ENCODE measurements at places on chromosomes 4 and X. TPM values are rescaled to one million over a fixed set of nuclear protein-coding genes. Genes with fewer than 3 reads are reported as not detected.

Gene ASB12
- not detected for total RNA-seq

Gene DCAF12L1
- total RNA-seq: not detected

Gene LEF1
- not detected for total RNA-seq

Gene MMRN1
- 1,427 TPM for total RNA-seq

Gene SH3D19
- 36.3 TPM for total RNA-seq

Gene RHOXF2B
- not detected for total RNA-seq

Gene ERAS
- not detected for total RNA-seq

Gene HSFX2
- total RNA-seq: 0.40 TPM

Gene CAPN6
- not detected for total RNA-seq

Gene TSPAN5
- total RNA-seq: 83.9 TPM

Gene HS6ST2
- total RNA-seq: under 0.01 TPM

Gene NDNF
- total RNA-seq: 0.44 TPM

Gene NPNT
- total RNA-seq: under 0.01 TPM

Gene NHSL2
- 19.2 TPM for total RNA-seq

Gene XKRX
- total RNA-seq: under 0.01 TPM

Gene RAB39B
- 0.22 TPM for total RNA-seq

Gene CXCL1
- 36.3 TPM for total RNA-seq

Gene SPANXA2
- not detected for total RNA-seq

Gene PRKG2
- total RNA-seq: not detected

Gene ARMCX2
- total RNA-seq: 37.7 TPM

Gene ADH1B
- total RNA-seq: under 0.01 TPM

Gene TMSB15A
- 1.1 TPM for total RNA-seq

Gene UGT2B10
- not detected for total RNA-seq

Gene ETDA
- total RNA-seq: not detected

Gene SPIN2B
- 4.8 TPM for total RNA-seq

Gene ZXDB
- total RNA-seq: 5.0 TPM

Gene ZNF630
- total RNA-seq: 0.99 TPM

Gene SPANXD
- not detected for total RNA-seq

Gene NLGN4X
- 0.40 TPM for total RNA-seq

Gene SRPK3
- 0.40 TPM for total RNA-seq

Data from lung microvascular endothelial cell (primary cell).